Mammary epithelial cell (primary cell): ENCODE measurements at places on chromosomes 2 and 18. TPM values are rescaled to one million over a fixed set of nuclear protein-coding genes. Genes with fewer than 3 reads are reported as not detected.

The ATP6V1B1 gene
- 1.3 TPM for total RNA-seq

The SIX3 gene
- not detected in 2 replicates for total RNA-seq

The SCN3A gene
- total RNA-seq: not detected in 2 replicates

The GAD1 gene
- total RNA-seq: 3.0 and 5.2 TPM in 2 replicates

The FN1 gene
- total RNA-seq: 10,039 and 11,348 TPM in 2 replicates

The HOXD3 gene
- total RNA-seq: not detected in 2 replicates

The WDR54 gene
- total RNA-seq: 45.3 and 50.4 TPM in 2 replicates

The FRZB gene
- total RNA-seq: 0.17 TPM

The DPP10 gene
- total RNA-seq: not detected in 2 replicates

The RUFY4 gene
- total RNA-seq: not detected

The CCBE1 gene
- 18.4 and 37.6 TPM in 2 replicates for total RNA-seq

The POU3F3 gene
- total RNA-seq: not detected

The BMP10 gene
- under 0.01 TPM for total RNA-seq

The TTN gene
- total RNA-seq: 0.05 and 0.38 TPM in 2 replicates

The SALL3 gene
- total RNA-seq: not detected in 2 replicates

The HOXD10 gene
- not detected for total RNA-seq

The CCDC121 gene
- 1.2 TPM for total RNA-seq

The CD207 gene
- total RNA-seq: not detected

The CREG2 gene
- total RNA-seq: under 0.01 TPM

The VIT gene
- total RNA-seq: not detected in 2 replicates

The CYP1B1 gene
- total RNA-seq: 13.8 and 20.8 TPM in 2 replicates

The DSG4 gene
- under 0.01 TPM for total RNA-seq

The PAX8 gene
- total RNA-seq: 3.3 TPM

The SCTR gene
- total RNA-seq: not detected in 2 replicates

The CPO gene
- not detected in 2 replicates for total RNA-seq

The AKAIN1 gene
- total RNA-seq: not detected in 2 replicates
